ENCODE measurements at places on chromosomes 2 and 18.
A peak's percentile ranks its signal among the peaks of the same experiment; 100 is the strongest.

DNA sequence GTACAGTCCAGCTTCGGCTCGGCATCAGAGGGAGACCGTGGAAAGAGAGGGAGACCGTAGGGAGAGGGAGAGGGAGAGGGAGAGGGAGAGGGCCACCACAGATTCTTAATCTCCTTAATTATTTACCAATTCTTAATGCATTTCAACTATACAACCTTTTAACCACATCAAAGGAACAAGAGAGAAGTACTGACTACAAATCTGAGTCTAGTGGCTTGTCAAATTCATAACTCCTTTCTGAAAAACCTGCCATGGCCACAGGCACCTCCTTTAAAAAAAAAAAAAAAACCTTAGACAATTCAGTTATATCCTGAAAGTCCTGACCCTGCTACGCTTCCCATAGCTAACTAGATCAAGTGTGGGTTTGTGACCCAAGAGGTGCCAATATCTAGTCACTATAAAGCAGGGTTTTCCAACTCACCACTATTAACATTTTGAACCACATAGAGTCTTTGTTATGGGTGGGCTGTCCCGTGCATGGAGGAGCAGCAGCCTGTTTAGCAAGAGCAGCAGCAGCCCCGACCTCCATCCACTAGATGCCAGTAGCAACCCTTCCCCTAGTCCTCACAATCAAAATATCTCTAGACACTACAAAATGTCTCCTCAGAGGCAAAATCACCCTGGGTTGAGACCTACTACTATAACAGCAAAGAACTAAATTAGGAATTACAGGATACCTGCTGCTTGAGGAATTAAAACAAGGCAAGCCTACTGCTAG, 6.8 kb downstream of the ESCO1 start:
- DNase-seq = no peak

DNA sequence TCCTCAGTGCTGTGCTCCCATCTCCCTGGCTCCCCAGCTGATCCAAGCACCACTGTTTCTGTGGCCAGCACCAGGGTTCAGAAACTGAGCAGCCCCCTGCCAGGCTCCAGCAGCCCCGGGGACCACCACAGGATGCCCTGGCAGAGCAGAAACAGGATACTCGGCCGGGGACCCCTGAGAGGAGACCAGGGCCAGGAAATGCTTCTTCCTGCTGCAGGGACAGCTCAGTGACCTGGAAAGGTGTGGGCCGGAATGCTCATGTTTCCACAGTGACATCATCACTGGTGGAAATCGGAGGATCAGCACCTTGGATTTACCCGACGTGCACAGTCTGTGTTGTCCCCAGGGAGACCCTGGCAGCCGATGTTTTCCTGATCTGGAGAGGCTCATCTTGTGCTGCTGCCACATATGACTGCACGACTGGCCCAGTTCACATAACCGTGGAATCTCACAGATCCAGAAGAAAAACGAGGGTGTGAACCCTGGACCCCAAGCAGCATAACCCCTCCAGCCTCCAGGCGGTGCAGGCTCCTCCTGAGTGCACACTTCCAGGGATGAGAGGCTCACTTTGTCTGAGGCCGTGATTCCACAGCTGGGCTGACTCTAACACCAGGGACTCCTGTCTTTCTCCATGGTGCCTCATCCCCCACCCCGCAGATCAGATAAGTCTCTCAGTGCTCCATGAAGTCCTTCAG, 58.0 kb downstream of the DDX1 start:
- peak; percentile 46 for DNase-seq

DNA sequence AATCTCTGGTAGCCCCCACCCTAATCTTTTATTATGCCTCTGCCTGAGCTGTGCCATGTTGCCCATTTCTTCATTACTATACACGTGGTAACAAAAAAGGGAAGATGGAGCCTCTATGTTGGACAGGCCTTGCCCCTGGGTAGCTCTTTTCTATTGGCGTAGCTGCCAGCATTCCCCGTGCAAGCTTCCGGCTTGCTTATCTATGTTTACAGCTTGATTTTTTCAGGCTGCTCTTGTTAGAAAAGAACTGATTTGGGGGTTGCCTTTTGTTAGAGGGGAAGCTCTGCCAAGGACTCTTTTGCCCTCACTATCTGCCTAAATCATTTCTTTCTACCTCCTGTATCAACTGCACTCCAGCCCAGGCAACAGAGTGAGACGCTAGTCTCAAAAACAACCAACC, 45.5 kb upstream of the ZSWIM2 start:
- no peak for DNase-seq

- peak; percentile 87 for DNase-seq
Measured at GRCh38 chr2:240449764-240450531, 14.5 kb downstream of the GPC1 start.

DNA sequence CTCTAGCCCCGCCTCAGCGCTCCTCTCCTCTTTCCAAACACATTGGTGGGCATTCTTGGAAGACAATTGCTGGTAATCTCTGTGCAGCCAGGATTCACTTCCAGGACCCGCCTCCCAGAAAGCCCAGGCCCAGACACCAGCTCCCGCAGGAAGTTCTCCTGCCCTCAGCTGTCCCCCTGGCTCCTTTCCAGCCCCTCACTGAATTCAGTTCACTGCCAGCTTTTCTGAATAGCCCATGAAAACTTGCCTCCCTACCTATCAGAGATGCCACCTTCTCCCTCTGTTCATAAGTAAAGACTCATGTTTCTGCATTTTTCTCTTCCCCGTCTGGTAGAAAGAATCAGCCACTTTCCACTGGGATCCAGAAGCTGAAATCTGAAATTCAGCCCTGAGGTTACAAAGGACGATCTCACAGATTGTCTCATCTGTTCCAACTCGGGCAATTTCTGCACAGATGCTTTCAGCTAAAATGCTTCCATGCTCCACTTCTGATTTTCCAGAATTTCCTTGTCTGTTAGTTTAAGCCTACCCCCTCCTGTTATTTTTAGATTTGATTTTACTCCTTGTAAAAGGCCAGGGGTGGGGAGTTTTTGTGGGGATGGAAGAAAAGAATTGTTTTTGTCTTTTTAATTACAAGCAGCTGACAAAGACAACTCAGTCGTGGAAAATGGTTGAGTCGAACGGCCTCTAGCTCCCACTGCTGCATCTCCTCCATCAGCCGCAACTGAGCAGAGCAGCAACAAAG, 98.1 kb downstream of the SP3 start:
- no peak for DNase-seq

- no peak for DNase-seq
Measured at GRCh38 chr2:239411117-239411516, 10.3 kb upstream of the HDAC4 start.

GRCh38 chr18:62768558-62768943, 53.2 kb downstream of the PHLPP1 start:
- DNase-seq = no peak

GRCh38 chr18:45793264-45793965, 32.1 kb upstream of the SIGLEC15 start:
- peak; percentile 98 for DNase-seq

GRCh38 chr2:34784701-34785100, 1185.6 kb upstream of the FAM98A start:
- no peak for DNase-seq

DNA sequence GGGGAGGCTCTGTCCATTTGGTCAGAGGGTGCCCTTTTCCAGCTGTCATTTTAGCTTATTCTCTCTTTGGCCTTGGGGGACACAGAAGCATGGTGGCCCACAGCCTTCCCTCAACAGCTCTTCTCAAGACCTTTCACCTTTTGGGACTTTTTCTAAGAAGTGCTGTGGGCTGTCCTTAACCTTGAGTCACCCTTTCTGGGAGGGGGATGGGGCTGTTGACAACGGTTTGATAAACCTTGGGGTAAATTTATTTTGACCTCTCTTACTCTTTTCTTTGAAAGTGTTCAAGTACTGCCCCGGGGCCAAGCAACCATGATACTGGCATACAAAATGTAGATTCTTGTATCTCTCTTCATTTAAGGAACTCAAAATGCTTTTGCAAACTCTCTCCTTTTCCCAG, 13.7 kb downstream of the IGFBP5 start:
- DNase-seq = no peak

- no peak for DNase-seq
Measured at GRCh38 chr2:150938527-150938926, 323.1 kb downstream of the RBM43 start.

- no peak for DNase-seq
Measured at GRCh38 chr2:226873051-226873620, 37.3 kb downstream of the RHBDD1 start.

DNA sequence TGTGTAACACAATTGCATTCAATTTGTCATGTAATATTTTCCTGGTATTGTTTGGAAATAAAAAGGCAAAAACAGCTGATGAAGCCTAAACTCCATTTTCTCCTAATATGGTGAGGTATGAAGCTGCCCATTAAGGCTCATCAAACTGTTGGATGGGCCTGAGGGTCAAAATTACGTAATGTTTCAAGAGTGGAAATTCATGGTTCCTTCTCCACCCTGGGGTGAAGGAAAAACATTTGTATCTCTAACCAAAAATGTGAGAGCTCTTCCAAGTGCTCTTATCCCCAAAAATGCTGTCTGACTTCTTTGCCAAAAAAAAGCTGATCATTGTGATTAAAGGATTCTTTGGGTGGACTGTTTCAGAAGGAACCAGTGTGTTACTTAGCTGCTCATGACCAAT, 91.8 kb downstream of the ARHGAP28 start:
- DNase-seq = no peak

DNA sequence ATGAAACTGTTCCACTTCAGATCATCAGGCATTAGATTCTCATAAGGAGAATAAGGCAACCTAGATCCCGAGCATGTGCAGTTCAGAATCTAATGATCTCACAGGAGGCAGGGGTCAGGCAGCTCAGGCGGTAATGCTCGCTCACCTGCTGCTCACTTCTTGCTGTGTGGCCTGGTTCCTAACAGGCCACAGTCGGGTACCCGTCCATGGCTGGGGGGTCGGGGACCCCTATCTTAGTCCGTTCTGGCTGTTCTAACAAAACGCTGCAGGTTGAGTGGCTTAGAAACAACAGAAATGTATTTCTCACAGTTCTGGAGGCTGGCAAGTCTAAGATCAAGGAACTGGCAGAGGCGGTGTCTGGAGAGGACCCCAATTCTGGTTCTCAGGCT, 79.2 kb downstream of the ASB1 start:
- no peak for DNase-seq

All from trophoblast cell (in vitro differentiated cells and primary cell).